Right renal cortex interstitium (tissue), 3 donors: ENCODE measurements at places on chromosomes 7 and 10.

DNA sequence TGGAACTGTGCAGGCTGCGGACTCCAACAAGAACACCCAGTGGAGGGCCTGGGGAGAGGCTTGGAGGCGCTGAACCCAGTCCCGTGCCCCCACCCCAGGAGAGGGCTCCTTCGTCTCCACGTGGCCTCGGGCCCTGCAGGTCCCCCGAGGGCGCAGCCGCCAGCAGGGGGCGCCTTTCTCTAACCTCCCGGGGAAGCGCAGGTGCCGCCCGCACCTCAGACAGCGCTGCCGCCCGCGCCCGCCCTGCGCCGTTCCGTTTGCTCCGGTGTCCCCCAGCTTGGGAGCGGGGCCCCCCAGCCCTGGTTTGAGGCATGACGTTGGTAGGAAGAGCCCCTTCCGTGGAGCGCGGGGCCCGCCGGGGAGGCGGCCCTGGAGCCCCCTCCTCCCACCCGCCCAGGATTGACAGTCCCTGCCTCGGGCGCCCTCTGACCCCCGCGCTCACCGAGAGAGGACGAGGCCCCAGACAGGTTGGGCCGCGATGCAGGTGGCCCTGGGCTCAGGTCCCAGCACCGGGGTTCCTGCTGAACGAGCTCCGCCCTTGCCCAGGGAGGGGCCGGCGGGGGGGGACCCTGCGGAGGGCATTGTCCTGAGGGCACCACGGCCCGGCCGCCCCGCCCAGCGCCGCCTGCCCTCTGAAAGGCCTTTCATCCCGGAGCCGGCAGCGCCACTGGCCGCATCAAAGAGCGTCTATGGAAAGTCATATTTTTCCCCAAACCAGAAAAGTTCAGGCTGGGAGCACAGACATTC, 42.8 kb downstream of the FOXL3 start:
- no peak for DNase-seq

GRCh38 chr10:78777466-78777865, 291.3 kb upstream of the ZMIZ1 start:
- no peak for DNase-seq

DNA sequence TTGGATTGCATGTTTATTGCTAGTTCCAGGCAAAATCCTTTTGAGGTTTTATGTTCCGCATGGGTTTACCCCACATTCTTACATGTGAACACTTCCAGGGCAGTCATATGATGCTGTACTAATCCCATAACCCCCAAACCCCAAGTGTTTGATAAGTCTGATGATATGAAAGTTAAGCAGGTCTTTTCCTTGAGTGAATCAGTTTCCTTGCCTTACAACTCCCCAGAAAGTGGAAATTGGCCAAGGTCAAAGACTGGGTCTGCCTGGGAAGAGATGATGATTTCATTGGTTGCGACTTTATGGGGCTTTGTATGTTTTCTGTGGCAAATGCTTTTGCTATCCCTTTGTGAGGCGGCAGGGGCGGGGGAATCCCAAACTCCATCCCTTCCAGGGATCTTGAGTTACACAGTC, 24.7 kb downstream of the AFAP1L2 start:
- DNase-seq = no peak

GRCh38 chr10:89505640-89506275, 29.6 kb downstream of the SLC16A12 start:
- DNase-seq = no peak

DNA sequence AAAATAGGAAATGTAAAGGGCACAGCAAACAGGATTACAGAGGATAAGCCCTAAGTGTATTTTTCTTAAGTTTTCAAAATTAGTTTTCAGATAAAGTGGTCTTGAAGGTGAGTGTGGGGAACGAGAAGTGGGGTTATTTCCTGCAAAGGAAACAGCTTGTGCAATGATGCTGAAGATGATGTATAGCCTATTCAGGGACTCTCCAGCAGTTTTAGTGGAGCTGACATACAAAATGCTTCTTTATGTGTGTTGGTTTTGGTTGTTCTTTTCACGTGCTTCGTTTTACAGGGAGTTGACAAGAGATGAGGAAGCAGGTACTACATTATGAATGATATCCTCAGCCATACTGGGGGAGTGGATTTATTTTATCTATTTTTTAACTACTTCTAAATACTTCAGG, 20.5 kb downstream of the CASD1 start:
- no peak for DNase-seq

GRCh38 chr7:91717681-91718470, 162.6 kb downstream of the MTERF1 start:
- no peak for DNase-seq

- no peak for DNase-seq
Measured at GRCh38 chr7:6615723-6616555, 529 bp downstream of the ZNF853 start.

- no peak for DNase-seq
Measured at GRCh38 chr10:111479966-111480365, 403.1 kb downstream of the ADRA2A start.

GRCh38 chr7:57579454-57579853, 129.5 kb downstream of the ZNF716 start:
- no peak for DNase-seq

GRCh38 chr7:122597277-122597676, 101.6 kb downstream of the RNF133 start:
- DNase-seq = no peak

DNA sequence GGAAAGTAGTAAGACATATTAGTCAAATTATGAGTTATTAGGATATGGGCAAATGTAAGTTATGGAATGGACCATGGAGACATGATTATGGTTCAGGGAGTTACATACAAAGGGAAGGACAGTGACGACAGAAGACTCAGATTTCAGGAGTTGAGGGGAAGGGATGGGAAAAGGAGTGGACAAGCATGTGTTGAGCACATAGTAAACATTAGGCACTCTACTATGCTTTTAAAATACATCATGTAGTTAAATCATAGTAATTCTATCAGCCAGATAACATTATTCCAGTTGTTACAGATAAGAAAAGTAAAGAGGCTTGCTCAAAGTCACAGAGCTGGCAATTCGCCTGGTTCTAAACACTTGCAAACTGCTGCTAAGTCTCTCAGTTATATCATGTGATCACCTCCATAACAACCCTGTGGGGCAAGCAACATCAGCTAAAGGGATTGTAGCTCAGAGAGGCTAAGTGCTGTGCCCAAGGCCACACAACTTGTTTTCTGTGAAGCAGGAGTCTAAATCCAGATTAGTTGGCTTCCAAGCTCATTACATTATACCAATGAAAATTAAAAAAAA, 115.2 kb upstream of the MDFIC start:
- no peak for DNase-seq

- no peak for DNase-seq
Measured at GRCh38 chr7:44150466-44150832, 9.3 kb upstream of the MYL7 start.

DNA sequence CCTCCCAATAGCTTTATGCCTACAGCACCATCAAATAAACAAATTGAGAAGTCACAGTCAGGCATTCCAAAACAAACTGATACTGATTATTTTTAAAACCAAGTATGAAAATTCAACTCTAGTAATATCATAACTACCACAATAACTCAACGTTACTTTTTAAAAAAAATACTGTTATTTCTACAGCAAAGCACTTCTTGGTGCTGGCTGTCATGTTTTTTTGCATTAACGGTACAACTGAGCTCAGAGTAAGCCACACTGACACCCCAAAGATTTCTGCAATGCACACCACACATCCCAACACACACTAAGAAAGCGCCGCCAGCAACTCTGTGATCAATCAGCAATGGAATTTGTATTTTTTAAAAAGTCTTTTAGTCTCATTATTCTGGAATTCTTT, 113.6 kb downstream of the RNF32 start:
- DNase-seq = no peak

GRCh38 chr7:106679153-106679931, 18.4 kb upstream of the CCDC71L start:
- no peak for DNase-seq
